Stimulated activated CD4-positive, alpha-beta T cell treated with anti-CD3 and anti-CD28 coated beads, TNF-alpha, amount 100 ng/mL, for 24 hours (primary cell): ENCODE measurements at places on chromosomes 7 and 10.

DNA sequence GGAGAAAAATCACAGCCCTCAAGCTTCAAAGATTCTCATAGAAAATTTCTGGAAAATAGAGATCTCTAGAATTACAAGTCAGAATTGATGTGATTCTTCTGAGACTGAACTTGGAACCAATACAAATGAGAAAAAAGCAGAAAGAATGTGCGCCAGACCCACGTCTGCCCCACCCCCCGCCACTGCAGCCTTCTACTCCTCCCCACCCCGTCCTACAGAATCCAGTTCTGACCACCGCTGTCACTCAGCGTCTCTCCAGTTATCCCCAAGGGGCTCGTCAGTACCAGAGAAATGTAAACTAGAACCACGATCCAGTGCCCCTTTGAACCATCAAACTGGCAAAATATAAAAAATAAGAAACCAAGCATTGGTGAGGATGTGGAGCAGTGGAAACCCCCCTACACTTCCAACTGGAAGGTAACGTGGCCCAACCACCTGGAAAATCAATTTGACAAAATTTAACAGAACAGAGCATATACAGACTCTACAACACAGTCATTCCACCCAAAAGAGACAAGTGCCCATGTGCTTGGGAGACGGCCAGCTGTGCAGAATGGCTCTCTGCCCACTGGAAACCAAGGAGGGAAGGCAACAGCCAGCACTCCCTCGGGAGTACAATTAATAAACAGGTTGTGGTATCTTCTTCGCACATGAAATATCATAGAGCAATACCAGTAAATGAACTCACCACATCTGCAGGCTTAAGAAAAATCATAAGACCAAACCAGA, 397.9 kb downstream of the TNS3 start:
- no peak for DNase-seq

DNA sequence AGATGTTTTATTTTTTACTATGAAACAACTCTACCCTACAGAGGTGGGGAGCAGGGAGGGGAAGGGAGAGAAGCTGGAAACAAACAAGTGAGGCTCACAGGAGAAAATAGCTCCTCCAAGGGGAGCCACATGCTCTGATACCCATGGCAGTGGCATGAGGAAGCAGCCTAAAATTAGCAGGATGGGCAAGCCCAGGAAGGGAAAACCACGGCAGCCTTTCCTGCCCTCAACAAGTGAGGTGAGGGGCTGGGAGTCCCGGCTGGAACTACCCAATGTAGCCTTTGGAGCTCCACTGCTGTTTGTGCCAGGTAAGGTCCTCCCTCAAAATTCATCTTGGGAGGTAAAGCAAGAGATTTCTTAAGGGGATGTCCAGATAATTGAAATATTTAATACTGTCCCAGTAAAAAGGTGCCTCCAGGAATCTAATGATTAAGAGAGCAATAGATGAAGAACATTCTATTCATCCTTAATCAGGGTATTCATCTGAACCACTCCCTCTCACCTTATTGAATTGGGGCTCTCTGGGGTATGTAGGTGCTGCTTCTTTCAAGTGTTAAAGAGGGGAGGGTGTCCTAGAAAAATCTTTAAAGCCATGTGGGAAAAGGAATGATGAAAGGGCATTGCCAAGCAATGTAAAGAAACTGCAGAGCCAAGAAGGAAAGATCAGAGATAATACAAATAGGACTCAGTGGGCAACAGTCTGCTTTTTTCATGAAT, 12.8 kb upstream of the HERC4 start:
- no peak for DNase-seq

- DNase-seq, result no peak
These were observed 18.5 kb downstream of the TRUB1 start for GRCh38 chr10:114956466-114956865.

- no peak for DNase-seq
These were observed 13.1 kb upstream of the CAMK2G start for GRCh38 chr10:73887294-73888039.

DNA sequence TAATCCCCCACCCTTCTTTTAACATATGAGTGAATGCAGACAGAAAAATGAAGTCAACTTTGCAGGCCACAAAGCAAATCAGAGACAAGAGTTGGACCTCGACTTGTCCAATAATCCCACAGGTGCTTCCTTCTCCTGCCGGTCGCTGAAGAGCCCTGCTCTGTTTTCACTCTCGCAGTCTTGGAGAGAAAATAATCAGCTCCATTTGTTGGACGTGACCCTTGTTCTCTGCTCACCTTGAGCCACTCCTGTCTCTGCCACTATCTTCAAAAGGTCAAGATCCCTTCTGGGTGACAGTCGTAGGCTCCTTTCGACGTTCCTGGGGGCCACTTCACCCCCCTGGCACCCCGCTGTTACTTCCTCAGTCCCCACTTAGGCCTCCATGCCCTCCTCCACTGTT, 2.8 kb upstream of the KLF6 start:
- DNase-seq, result no peak

GRCh38 chr10:31930023-31930751, 1.6 kb upstream of the ARHGAP12 start:
- no peak for DNase-seq

DNA sequence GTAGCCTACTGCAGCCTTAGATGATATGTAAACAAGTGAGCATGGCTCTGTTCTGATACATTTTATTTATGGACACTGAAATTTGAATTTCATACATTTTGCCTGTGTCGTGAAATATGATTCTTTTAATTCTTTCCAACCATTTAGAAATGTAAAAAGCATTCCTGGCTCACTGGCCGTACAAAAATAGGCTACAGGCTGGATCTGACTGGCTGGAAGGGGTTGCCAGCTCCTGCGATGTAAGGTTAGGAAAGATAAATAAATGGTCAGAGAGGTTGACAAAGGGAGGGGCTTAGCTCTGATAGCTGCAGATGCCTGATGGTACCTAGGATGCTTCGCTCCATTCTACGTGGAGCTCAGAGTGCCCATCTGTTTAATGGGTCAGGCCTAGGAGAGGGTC, 3.4 kb downstream of the ADCYAP1R1 start:
- DNase-seq, result no peak

GRCh38 chr10:130749911-130750310, 561.6 kb downstream of the TCERG1L start:
- no peak for DNase-seq

- DNase-seq, result no peak
These were observed 63.9 kb upstream of the SORCS3 start for GRCh38 chr10:104577163-104577562.

GRCh38 chr7:105829681-105830322, 46.6 kb downstream of the ATXN7L1 start:
- no peak for DNase-seq

GRCh38 chr10:122113161-122113944, 124.4 kb downstream of the TACC2 start:
- no peak for DNase-seq

- no peak for DNase-seq
These were observed 6.6 kb upstream of the INSIG1 start for GRCh38 chr7:155291045-155291530.

DNA sequence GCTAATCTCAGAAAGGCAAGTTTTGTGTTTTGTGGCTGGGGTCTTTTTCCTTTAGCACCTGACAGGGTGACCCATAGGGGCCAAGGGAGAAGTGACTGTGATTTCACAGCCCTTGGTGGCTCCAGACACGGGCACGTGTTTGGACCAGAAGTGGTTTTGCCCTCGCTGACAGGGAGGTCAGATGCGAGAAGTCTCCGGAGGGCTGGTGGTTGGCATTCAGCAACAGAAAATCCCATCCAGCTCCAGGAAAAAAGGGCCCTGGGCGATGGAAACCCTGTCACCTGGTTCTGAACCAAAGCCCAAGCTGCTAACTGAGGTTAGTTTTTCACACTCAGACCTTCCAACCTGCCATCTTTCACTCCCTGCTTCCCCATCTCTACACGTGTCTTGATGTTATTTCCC, 272.9 kb downstream of the TRIL start:
- DNase-seq, result no peak

DNA sequence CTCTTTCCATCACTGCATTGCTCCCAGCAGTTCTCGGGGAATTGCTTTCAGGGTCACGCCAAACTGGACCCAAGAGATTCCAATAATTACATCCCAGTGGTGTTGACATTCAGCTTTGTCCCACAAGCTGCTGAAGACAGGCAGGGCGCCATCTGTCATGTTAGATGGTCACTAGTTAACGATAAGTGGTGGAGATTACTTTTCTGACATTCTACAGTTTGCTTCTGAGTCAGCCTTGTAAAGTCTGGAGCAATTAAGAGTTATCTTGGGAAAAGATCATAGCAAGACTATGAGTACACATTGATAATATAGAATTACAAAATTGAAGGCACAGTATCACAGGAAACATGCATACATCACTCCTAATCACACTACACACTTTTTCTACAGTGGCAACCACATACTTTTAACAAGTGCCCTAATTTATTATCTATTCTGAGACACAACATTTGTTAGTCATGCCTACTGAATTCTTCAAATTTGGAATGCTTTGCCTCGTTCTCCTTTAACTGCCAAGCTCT, 41.9 kb downstream of the SEMA3C start:
- no peak for DNase-seq

DNA sequence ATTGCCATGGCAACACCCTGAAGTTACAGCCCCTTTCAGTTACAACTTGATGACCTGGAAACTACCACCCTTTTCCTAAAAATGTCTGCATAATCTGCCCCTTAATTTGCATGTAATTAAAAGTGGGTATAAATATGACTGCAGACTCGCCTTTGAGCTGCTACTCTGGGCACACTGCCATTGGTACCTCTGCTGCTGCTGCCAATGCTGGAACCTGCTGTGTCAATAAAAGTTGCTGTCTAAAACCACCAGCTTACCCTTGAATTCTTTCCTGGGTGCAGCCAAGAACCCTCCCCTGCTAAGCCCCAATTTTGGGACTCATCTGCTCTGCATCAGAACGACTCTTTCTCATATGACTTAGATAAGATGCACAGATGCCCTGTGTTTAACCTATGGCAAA, 10.2 kb upstream of the FRA10AC1 start:
- no peak for DNase-seq

- DNase-seq, result no peak
These were observed 61.3 kb downstream of the KIAA1549 start for GRCh38 chr7:138919911-138920310.

- DNase-seq, result no peak
These were observed 171.3 kb downstream of the MAGI2 start for GRCh38 chr7:79282070-79282694.

- no peak for DNase-seq
These were observed 25.3 kb upstream of the WNT2 start for GRCh38 chr7:117347962-117348672.

DNA sequence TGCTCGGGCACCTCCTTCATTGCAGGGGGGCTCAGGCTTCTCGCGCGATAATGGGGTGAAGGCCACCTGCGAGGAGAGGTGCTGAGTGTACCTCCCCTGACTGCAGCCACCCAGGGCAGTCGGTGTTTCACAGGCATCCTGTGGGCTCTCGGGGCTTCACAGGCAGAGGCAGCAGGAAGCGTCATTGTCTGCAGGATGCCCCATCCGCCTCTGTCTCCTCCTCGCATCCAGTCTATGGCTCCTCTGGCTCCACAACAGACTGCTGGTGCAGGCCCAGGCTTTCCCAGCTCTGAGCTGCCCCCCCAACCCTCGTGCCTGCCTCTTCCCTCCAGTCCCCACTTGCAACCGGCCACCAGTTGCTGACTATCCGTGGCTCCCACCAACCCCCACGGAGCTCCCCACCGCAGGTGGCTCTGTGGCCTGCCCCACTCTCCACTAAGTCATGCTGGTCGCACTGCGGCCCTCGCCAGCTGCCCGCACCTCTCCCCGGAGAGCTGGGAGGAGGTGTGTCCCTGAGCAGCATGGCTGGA, 36.5 kb downstream of the CAMK2B start:
- DNase-seq, result no peak

GRCh38 chr10:72332423-72333111, 22.2 kb downstream of the DNAJB12 start:
- no peak for DNase-seq

GRCh38 chr10:86349474-86349873, 17.1 kb downstream of the GRID1 start:
- DNase-seq, result no peak

- no peak for DNase-seq
These were observed 124.2 kb downstream of the LRRTM3 start for GRCh38 chr10:67049988-67050387.

GRCh38 chr7:44990109-44991023, 9.6 kb upstream of the CCM2 start:
- DNase-seq, result no peak

GRCh38 chr10:17109046-17109445, 20.6 kb downstream of the CUBN start:
- no peak for DNase-seq

GRCh38 chr10:128870830-128871597, 596.0 kb upstream of the MGMT start:
- DNase-seq, result no peak

- DNase-seq, result no peak
These were observed 98.0 kb downstream of the KAT6B start for GRCh38 chr10:74924251-74924963.

DNA sequence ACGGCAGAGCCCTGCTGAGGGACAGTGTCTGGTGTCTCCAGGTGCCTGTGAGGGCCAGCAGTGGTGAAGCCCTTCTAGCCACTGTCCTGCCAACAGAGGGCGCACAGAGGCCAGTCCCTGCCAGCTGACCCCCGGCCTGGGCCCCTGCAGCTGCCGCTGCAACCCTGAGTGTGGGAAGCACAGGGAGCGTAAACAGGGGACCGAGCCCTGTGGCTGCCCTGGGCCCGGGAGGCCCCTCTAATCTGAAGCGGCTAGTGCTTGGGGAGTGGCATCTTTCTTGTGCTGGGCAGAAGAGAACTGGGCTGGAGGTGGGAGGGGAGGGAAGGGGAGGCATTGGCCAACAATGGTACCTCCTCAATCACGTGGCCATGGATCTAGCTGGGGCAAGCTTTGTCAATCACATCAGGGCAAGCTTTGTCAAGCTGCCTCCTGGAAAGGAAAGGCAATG, 34.6 kb downstream of the TRIM8 start:
- no peak for DNase-seq

GRCh38 chr7:28112012-28112411, 68.6 kb downstream of the JAZF1 start:
- DNase-seq, result no peak

DNA sequence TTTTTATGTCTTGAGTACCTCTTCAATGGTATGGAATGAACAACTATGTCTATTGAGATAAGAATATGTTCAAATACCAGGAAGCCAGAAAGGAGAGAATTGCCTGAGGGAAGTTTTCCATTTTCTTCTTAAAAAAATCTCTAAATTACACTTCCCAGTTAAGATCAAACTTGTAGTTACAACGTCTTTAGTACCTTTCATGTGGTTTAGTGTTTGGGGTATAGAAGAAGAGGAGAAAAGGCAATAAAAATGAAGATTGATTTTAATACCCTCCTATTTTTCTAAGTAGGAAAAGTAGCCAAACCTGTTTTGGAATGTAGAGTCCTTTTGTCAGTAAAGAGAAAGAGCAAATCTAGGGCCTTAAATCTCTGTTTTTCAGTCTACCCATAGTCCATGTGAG, 470.0 kb upstream of the SEMA3A start:
- no peak for DNase-seq

DNA sequence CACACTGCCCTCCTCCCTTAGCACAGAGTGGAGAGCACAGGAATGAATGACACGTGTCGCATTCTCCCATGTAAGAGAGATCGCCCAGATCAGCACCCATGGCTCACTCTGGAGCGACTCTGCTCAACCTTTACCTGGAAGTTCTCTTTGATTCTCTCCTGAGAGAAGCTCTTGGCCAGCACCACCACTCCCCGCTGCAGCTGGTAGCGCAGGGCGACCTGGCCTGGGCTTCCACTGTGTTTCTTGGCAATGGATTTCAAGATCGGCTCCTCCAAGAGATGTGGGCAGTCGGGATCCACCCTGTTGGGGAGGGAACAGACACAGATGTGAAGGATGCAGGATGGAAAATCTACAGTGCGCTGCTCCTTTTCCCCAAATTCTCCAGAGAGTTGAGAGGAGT, 27.4 kb downstream of the AKR1C8 start:
- DNase-seq, result no peak

- no peak for DNase-seq
These were observed 511.0 kb upstream of the PCDH15 start for GRCh38 chr10:55311848-55312635.
